ENCODE measurements at places on chromosomes 6 and 20.
A peak's percentile ranks its signal among the peaks of the same experiment; 100 is the strongest.

GRCh38 chr20:20261159-20261558, 106.7 kb upstream of the INSM1 start:
- peak; percentile 52 for DNase-seq

GRCh38 chr6:107879941-107880340, 55.8 kb upstream of the SCML4 start:
- DNase-seq = no peak

GRCh38 chr6:24901698-24902328, 33.9 kb downstream of the RIPOR2 start:
- DNase-seq = no peak

DNA sequence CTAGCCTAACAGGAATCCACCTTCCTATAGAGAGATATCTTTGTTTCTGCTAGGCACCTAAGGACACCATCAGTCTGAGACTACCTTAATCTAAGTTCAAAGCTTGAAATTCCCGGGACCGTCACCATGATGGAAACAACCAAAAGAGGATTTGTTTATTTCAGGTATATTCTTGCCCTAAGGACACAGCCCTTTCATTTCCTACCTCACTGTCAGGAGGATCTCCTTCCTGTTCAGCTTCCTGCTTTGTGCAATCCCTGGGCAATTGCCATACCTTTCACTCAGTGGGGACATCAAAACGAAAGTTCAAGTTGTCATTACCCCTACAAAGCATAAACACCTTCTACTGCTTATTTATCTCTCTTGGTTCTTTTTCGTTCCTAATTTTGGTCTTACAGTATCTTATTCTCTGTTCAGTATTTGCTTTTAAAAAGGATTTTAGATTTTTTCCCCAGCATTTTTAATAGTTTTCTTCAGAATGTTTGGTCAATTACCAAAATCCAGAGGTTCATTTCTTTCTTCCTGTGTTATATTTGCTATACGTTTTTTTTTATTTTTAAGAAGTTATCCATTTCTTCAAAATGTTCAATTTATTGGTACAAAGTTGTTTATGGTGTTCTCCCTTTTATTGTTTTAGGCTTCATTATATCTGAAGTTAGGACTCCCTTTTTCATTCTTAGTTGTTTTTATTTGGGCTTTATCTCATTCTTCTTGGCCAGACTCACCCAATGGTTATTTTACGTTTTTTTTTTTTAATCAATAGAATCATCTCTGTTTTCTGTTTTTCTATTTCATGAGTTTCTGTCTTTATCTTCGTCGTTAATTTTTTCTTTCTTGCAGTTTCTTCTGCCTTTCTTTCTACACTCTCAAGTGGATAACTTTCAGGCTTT, 13.0 kb upstream of the TBPL1 start:
- no peak for DNase-seq

DNA sequence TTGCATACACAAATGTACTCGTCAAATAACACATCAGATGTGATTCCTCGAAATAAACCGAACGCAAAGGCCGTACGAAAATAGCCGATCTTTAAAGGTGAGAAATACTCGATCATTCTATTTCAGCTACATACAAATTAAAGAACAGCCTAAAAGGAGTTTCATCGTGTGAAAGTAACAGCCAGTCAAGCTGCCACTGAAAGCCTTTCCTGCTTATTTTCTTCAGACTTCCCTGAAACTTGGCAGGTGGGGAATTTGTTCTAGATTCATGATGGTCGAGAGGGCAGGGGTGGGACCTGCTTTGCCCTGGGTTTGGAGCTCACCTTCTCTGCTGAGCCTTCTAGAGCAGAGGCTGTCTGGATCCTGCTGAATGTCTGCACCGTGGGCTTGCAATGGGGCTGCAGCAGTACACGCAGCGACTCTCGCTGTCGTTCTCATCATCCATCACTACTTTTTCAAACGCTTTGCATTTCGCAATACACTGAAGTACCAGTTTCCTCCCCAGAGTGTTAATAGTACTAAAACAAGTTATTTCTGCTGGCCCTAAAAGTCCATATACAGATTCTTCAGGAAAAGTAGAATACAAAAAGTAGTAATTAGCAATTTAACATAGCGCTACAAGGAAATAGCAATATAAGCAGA, 16.2 kb downstream of the FOXC1 start:
- DNase-seq = no peak

DNA sequence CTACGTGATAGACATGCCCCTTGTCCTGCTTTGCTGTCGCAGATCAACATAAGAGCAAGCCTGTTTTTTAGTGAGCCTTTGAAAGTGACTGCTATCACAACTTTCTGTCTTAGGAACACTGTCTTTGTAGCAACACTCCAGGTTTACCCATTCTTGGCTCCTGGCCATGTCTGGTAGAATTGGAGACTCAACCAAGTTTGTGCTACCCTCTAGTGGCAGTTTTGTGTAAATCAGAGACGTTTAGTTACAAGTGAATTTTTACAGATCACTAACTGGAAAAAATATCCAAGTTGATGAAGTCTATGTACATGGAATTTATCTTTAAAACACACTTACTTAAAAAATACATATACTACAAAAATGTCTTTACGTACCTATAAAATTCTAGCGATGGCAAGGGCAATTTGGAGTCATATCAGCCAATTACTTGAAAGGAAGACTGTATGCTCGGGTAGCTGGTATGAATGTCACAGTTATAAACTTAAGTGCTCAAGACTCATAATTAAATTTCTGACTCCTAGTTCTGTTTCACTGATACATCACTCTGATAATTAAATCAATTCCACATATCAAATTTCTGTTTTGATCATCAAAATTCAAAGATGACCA, 101.4 kb downstream of the ADGB start:
- no peak for DNase-seq

GRCh38 chr6:85298553-85298952, 151.3 kb upstream of the NT5E start:
- no peak for DNase-seq

GRCh38 chr6:32484614-32484998, 44.9 kb downstream of the HLA-DRA start:
- DNase-seq = no peak

DNA sequence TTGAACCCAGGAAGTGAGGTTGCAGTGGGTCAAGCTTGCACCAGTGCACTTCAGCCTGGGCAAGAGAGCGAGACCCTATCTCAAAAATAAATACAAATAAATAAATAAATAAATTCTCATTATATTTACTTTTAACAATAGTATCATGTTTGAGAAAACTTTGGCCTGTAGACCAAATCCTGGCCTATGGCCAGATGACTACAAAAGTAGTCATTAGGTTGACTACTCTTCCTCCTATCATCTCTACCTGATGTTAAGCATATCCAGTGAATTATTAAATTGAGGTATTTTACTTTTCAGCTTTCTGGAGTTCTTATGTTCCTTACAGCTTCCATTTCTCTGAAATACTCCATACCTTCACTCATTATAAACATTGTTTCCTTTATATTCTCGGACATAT, 280.6 kb downstream of the LAMA2 start:
- DNase-seq = no peak

DNA sequence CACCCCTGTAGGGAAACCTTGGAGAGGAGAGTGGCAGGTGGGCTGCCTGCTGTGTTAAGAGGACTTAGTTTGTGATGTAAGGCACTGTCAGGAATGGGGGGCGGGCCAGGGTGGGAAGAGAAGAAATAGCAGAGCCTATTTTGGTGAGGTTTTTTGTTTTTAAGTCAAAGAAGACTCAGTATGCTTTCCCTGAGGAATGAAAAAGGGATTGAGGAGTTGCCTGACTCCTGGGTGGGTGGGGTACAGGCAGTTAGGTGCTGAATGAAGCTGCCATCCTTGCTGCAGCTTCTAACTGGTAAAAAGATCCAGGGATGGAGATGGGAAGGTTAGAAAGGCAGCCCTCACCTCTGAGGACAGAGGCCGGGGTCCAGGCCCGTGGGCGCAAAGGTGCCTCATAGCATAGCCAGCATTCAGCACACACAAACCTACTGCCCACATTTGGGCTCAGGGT, 37.9 kb downstream of the PLCG1 start:
- no peak for DNase-seq

- no peak for DNase-seq
These were observed 59.2 kb upstream of the CDKAL1 start for GRCh38 chr6:20474874-20475542.

GRCh38 chr6:35195120-35195780, 18.5 kb upstream of the SCUBE3 start:
- no peak for DNase-seq

DNA sequence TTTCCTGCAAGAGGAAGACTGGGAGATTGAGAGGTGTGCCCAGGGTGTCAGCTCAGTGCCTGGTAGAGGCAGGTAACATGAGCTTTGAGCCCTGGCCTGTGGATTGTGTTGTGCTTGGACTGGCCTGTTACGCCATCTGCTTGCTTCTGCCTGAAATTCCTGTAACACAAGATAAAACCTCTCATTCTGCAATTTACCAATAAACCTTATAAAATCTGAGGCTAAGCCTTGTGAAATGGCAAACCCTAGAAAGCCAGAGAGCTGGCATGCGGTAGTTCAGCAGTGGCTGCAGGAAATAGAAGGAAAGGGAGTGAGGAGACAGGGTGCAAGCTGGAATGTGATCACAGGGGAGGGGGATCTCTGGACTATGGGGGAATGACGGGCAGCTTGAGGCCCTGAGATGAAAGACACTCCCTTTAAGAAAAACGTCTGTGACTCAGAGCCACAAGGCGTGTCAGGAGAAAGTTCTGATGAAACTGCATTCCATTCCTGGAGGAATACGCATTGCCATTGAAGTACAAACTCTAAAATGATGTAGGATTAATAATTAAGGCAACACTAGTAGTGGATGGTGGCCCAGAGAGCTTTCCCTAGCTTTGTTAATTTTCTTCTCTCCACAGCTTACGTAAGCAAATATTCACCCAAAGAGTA, 26.3 kb upstream of the TFAP2A start:
- no peak for DNase-seq

DNA sequence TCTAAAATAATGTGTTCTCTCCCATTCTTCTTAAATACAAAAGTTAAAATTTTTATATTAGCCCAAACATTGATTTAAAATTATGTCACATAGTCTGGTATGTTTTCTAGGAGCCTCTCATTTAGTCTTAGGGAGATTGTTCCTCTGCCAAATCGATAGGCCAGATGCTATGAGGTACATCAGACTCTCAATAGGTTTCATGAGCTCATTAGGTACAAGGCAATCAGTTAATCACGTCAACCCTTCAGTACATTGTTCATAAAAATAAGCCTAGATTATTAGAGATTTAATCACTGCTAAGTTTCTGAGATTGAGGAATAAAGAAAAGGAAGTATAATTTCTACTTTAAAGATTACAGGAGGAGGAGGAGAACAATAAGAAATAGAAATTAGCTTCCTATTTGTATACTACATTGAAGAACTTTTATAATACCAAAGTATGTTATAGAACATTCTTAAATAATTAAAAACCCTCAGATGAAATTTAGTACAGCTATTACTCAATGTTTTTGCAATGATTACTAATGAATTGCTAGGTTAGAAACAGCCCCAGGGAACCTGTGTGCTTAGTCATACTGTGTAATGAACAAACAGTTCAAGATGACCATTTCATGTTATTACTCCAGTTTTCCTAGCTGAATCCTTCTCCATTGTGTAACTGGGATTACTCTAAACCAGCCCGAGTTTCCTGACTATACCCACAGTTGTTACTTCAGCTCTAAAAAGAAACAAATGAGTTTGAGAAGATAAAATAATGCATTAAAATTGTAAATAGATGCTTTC, 117.0 kb downstream of the BMP5 start:
- DNase-seq = no peak

DNA sequence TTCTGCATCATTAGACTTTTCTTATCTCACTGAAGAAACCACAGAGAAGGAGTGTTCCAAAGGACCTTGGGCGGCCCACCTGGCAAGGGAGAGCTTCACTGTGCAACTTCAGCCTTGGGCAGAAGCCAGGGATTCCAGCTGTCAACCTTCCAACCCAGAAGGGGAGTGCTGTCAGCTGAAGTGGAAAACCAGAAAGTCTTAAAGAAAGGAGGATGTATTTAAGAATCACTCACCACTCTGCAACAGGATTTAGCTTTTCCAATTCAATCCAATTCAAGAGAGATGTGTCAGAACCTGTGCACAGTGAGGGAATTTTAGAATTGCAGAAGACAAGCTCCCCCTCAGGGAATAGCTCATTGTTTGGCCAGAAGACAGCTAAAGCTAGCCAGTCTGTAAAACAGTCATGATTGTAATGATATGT, 553.7 kb downstream of the CD83 start:
- DNase-seq = no peak

DNA sequence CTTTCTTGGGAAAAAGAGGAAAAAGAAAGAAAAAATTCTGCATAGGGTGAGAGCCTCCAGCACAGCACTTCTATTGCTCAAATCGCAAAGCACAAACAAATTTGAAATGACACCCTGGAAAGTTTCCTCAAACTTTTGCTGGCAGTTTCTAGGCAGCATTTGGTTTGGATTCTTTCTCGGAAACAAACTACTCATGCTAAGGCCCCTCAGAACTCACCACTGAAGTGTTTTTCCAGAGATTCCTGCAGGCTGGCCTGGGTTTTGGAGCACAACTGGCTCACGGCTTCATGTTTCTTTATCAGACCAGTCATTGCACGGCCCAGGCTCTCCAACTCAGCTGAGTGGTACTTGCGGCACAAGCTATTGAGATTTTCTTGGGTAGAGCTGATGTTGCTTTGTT, 237.8 kb downstream of the SYNE1 start:
- no peak for DNase-seq

- no peak for DNase-seq
These were observed 58.2 kb downstream of the BMP7 start for GRCh38 chr20:57208198-57208597.

DNA sequence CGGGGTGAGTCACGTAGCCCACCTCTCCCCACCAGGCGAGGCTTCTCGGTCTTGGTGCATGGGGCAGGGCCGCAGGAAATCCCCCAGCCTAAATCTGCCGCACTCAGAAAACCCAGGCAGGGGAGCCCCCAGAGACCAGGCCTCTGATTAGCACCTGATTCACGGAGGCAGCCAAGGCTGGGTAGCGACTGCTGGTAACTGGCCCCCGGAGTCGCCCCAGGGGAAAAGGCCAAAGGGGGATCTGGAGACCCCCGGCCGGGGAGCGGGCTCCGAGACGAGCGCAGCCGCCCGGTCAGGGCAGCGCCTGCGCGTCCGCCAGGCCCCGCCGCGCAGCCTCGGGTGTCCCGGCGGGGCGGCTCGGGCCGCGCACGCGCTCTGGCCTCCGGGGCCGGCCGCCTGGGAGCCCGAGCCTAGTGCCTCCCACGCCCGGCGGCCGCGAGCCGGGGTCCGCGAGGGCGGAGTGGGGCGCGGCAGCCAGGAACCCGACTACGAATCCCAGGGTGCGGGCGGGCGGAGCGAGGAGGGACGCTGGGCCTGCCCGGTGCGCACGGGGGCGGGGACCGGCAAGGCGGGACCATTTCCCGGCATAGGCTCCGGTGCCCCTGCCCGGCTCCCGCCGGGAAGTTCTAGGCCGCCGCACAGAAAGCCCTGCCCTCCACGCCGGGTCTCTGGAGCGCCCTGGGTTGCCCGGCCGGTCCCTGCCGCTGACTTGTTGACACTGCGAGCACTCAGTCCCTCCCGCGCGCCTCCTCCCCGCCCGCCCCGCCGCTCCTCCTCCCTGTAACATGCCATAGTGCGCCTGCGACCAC, at the start of gene DUSP22:
Gene DUSP22, plus strand, starts transcription at position 791 of the 809 bp plus-strand sequence. CDS start 53 bp downstream, outside the sequence.
- DNase-seq = no peak

DNA sequence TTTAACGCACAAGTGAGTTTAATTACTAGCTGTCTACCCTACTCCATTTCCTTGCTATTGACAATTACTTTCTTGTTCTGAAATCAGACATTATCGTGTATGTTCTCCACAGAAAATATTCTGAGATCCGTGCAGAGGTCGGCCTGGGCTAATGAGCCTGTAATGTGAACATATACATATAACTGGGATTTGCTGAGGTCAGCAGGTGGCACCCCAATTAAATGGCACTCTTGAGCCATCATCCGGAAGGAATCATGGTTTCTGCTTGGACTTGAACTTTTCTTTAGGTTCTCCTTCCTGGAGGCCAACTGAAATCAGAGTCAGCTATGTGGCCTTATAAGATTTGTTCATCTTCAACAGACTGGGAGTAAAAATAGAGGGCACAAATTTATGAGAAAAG, 3.6 kb downstream of the HLA-DQB1 start:
- no peak for DNase-seq

All from GF-D8 (cell line).